NCI-H1436 (cell line): ENCODE measurements at places on chromosomes 16 and 17.

GRCh38 chr16:10386517-10387100 lies 748 bp downstream of the ATF7IP2 start:
- no peak for DNase-seq

DNA sequence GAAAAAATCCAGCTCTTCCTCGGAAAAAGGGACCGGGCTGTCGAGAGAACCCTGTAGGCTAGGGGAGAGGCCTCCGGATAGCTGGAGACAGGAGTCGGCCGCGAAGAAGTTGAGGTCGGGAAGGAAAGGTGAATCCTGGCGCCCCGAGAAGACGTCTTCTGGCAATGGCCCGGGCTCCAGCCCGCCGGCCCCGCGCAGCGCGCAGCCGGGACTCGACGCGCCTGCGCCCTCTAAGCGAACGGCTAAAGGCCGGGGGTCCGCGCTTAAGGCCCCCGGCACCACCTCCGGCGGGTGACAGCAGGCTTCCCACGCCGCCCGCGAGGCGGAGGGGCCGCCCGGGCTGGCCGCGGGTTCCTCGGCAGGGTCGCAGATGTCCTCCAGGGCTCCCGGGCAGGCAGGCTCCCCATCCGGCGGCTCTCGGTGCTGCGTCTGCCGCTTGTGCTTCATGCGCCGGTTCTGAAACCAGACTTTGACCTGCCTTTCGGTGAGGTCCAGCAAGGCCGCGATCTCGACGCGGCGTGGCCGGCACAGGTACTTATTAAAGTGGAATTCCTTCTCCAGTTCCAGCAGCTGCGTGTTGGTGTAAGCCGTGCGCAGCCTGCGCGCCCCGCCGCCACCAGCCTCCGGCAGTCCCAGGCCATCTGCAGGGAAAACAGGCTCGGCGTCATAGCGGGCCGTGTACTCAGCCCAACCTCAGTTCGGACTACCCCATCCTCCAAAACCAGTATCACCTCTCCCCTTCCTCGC lies 1.6 kb downstream of the HOXB2 start:
- no peak for DNase-seq

DNA sequence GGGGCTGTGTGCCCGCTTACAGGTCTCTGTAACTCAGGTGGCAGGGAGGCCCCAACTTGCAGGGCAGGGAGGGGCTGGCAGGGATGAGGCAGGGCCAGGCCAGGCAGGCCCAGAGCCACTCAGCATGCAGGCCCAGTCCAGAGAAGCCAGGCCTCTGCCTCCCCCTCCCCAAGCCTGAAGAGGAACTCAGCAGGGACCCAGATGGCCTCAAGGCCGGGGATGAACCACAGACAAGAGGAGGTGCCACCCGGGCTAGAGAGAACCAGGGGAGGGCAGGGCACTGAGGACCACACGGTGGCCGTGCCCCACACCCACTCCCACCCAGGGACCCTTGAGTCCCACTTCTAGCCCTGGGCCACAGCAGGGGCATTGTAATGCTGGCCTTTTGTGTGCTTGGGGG lies 29.8 kb upstream of the EIF1 start:
- DNase-seq, result no peak

- no peak for DNase-seq
Measured at GRCh38 chr17:31093866-31094599, 744 bp upstream of the NF1 start.

DNA sequence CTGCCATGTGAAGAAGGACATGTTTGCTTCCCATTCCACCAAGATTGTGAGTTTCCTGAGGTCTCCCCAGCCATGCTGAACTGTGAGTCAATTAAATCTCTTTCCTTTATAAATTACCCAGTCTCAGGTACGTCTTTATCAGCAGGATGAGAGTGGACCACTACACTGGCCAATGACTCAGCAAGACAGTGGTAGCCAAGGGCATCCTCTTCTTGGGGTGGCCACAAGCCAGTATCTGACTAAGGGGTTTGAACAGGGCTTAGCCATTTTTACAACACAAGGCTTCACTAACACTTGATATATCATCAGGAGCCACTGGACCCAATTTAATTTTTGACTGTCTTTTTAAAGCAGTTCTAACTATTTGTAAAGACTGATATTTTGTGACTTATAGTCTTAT lies 21.1 kb upstream of the KRT24 start:
- DNase-seq, result no peak

DNA sequence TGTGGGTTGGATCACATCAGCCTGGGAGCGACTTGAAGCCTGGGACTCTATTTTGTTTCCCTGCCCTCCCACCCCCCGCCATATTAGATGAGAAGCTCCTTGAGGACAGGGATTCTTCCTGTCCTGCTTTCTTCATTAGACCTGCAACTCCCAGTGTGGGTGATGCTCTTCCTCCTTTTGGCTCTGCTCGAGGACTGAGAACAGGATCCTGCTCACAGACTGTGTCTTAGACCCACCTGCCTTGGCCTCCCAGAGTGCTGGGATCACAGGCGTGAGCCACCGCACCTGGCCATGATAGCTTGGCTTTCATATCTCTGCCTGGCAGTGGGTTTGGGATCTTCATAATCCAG lies 21.5 kb upstream of the TNS4 start:
- no peak for DNase-seq

- DNase-seq, result no peak
Measured at GRCh38 chr17:13297183-13297582, 279.4 kb upstream of the ELAC2 start.

GRCh38 chr17:51510940-51511339 lies 250.6 kb downstream of the UTP18 start:
- DNase-seq, result no peak

GRCh38 chr17:15457723-15458094 lies 9.7 kb downstream of the CDRT4 start:
- no peak for DNase-seq

- no peak for DNase-seq
Measured at GRCh38 chr17:32673964-32674363, 187.2 kb downstream of the CDK5R1 start.

DNA sequence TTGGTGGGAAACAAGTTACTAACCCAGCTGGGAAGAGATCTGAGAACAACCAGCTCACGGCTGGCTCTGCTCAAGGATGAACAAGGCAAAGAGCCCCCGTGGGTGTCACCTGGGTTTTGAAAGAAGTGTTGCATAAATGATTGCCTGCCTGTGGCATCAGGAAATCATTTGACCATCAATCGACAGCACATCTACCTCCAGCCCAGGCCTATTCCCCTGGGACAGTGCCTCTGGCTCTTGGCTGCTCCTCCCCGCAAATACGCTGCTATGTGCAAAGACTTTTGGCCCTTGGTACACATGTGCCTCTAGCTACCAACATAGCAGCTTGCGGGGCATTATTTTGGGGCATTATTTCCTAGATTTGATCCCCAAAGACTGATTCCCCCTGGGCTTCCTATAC lies 39.4 kb upstream of the SMPD3 start:
- DNase-seq, result no peak

GRCh38 chr17:55391244-55391757 lies 30.3 kb downstream of the MMD start:
- DNase-seq, result no peak

GRCh38 chr17:1162116-1162855 lies 17.5 kb downstream of the ABR start:
- peak; percentile 40 for DNase-seq

GRCh38 chr17:9192010-9192409 lies 170.7 kb downstream of the NTN1 start:
- DNase-seq, result no peak

GRCh38 chr17:30433514-30433913 lies 43.7 kb upstream of the GOSR1 start:
- DNase-seq, result peak; percentile 8

- no peak for DNase-seq
Measured at GRCh38 chr17:41621916-41622315, 2.5 kb downstream of the KRT17 start.

DNA sequence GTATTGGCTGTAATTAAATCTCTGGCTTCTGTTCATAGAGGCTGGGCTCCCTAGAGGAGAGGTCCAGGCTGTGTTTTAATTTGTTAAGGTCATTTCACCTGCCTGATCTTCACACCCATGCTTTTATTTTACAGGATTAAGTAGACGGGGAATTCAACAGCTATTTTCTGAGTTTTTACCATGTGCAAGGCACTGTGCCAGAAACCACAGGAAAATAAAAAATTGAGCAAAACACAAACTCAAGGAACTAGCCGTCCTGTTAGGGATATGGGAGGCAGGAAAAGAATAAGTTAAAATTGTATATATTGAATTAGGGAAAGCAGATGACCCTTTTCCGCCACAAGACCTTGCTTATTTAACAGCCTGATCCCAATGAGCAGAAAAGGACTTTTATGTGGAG lies 29.1 kb downstream of the HS3ST3A1 start:
- DNase-seq, result no peak

- no peak for DNase-seq
Measured at GRCh38 chr17:50204431-50204830, 3.0 kb upstream of the COL1A1 start.

GRCh38 chr16:4288148-4288921 lies 15.5 kb upstream of the TFAP4 start:
- DNase-seq, result peak; percentile 59

DNA sequence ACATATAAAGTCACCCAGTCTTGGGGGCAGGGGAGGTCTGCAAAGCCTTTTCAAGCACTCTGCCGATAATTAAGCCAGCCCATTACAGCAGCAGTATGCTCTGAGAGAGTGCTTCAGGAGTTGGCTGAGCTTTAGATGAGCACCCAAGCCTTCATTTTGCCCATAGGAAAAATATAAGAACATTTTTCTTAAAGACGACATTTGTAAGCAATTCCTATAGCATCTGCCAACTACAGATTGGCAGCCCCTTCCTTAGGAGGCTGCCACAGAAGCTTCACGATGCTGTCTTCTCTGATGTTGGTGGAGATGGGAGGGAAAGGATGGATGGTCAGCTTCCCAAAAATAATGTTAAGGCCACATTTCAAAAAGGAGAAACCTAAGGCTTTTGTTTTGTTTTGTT lies 367.5 kb downstream of the XYLT1 start:
- DNase-seq, result no peak

DNA sequence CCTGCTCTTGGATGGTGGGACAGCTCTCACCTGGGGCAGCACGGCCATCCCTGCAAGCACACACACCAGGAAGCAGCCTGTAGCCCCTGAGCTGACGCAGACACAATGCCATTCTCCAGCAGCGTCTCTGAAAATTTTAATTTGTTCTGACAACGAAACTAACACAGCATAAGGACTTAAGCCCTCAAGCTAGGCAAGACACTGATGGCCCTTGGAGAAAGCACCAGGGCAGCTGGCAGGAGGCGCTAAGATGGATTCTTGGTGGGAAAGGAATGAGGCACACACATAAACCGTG lies 2.7 kb upstream of the LIMD2 start:
- no peak for DNase-seq

DNA sequence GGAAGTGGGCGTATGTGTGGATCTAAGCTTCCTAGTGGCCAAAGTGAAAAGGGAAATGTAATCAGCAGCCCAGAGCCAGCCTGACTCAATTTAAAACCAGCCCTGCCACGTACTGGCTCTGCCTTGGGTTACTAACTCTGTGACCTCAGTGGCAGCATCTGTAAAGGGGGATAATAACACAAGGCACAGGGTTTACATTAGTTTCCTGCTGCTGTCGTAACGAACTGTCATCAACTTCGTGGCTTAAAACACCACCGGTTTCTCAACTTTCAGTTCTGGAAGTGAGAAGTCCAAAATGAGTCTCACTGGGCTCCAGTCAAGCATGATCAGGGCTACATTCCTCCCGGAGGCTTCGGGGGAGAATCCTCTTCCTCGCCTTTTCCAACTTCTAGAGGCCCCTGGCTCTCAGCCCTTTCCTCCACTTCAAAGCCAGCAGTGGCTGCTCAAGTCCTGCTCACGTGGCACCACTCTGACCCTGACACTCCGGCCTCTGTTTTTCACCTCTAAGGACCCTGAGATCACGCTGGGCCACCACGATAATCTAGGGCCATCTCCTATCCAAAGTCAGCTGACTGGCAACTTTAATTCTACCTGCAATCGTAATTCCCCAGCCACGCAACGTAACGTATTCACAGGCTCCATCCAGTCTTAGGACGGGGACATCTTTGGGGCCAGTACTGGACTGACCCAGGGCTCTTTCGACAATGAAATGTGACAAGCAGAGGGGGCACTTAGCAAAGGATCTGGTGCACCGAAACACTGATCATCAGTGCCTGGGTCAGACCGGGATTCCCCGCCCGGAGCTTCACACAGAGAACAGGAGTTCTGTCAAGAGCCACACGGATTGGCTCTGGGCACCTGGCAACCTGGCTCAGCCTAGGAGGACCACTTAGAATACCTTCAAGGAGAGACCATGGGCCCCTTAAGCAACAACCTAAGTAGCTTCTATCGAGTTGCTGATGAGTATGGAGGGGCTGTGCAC lies 14.5 kb downstream of the TMC6 start:
- DNase-seq, result no peak

DNA sequence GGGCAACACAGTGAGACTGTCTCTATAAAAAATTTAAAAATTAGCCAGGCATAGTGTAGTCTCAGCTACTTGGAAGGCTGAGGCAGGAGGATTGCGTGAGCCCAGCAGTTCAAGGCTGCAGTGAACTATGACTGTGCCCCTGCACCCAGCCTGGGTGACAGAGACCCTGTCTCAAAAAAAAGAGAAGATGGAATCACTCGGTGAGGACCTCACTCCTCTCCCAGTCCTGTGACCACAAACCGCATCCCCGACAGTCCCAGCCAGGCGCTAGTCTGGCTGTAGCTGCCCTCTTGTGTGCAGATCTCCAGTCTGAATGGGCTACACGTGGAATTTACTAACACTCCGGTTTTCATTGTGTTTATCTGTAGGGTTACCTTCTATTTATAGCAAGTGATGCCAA lies 11.1 kb downstream of the DEXI start:
- DNase-seq, result no peak

DNA sequence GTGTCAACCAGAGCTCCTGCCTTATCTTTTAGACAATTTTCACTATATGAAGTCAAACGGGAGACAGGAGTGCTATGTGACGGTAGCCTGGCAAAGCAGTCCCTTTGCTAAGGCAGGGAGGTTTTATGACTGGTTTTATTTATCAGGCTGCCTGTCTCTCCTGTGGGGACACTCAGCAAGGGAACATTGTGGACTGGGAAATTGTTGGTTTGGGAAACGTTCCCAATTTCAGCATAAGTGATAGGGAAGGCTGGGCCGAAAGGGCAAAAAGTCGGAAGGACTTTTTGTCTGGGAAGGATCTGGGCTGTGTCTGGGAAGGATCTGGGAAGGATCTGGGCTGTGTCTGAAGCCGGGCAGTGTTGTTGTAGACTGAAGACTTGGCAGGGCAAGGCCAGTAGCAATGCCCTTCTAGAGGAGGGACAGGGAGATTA lies 211.2 kb downstream of the PARN start:
- DNase-seq, result no peak

- DNase-seq, result no peak
Measured at GRCh38 chr16:11796227-11797165, 562 bp downstream of the ZC3H7A start.

DNA sequence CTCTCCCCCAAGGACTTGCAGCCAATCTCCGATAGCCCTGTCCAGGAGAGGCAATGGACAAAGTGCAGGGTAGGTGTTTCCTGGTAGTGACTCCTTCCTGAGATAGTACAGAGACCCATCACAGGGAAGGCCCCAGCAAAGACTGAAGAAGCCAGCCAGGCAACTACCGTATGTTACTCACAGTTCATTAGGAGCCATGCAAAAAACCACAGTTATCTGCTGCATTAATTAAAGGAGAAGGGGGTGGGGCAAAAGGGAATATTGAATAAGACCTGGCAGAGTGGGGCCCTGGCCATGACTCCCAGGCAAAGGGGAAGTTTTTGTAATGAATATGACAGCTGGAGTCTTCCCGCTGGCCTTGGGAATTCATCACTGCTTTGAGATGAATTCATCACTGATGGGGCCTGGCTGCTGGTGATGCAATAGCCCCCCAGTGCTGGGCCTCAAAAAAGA lies 2.5 kb upstream of the SLC13A2 start:
- DNase-seq, result no peak
